Stimulated activated CD8-positive, alpha-beta memory T cell treated with anti-CD3 and anti-CD28 coated beads, Interleukin-15, amount 100 ng/mL, for 4 hours (primary cell): ENCODE measurements at places on chromosomes 3 and 15.

DNA sequence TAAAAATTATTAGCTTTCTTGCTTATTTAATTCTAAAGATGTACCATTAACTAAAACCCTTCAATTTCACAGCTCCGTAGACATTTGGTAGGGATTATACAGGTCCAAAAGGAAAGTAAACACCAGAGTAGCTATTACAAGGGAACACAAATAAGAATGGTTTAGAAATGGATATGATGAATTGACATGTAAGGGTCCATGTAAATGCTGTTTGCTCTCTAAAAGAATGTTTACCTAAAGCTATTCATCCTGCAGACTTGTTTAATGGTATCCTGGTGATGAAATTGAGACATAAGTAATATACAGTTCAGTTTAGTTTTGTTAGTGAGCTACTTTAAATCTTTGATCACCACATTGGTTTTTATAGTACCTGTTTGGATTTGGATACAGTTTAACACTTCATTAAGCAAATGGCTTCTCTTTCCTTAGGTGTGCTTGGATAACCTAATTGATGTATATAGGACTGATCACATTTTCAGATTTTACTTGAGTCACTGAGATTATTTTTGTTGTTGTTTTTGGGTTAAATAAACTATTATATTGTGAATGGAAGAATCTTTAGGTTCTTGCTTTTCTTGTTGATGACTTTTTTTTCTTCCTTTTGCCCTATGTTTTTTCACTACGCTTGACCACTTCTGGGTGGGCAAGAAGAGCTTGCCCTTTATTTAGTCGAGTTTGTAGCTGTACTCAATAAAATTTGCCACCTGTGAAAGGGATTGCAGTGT lies 115.4 kb downstream of the TCF12 start:
- no peak for DNase-seq

GRCh38 chr15:40280260-40281056 lies 2.4 kb downstream of the ANKRD63 start:
- DNase-seq, result no peak

GRCh38 chr3:126886217-126886616 lies 96.7 kb upstream of the PLXNA1 start:
- no peak for DNase-seq

GRCh38 chr3:121295452-121295851 lies 250.3 kb downstream of the POLQ start:
- no peak for DNase-seq

DNA sequence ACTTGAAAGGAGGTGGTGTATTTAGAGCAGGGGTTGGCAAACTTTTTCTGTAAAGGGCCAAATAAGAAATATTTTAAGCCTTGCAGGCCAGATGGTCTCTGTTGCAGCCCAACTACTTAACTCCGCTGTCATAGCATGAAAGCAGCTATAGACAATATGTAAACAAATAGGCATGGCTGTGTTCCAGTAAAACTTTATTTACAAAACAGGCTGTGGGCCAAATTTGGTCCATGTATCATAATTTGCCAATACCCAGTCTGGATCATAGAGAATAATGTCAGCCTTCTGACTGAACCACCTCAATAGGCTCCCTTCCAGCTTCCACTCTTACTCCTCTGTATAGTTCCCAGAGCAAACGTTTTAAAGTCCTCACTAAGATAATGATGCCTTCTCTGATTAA lies 638.8 kb upstream of the CFAP20DC start:
- no peak for DNase-seq

DNA sequence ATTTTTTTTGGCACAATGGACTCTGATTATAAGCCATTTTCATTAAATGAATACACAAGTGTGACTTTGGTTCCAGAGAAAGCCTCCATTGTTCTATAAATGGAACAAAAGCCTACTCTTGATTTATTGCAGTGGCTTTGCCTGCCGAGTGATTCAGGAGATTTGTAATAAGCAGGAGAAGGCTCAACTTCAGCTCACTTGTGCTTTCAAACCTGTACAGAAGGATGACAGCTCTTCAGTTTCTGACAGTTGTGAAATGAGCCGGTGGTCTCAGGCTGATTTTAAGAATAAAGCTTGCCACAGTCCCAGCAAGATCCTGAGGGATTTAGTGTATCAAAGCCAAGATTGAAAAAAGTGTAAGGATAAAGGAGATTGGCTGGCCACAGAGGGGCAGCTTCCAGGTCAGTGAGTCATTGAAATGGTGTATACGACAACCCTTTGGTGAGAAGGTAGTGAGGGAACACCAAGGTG lies 438.8 kb upstream of the TGFBR2 start:
- DNase-seq, result no peak
